ENCODE measurements at places on chromosomes 5 and 9.

DNA sequence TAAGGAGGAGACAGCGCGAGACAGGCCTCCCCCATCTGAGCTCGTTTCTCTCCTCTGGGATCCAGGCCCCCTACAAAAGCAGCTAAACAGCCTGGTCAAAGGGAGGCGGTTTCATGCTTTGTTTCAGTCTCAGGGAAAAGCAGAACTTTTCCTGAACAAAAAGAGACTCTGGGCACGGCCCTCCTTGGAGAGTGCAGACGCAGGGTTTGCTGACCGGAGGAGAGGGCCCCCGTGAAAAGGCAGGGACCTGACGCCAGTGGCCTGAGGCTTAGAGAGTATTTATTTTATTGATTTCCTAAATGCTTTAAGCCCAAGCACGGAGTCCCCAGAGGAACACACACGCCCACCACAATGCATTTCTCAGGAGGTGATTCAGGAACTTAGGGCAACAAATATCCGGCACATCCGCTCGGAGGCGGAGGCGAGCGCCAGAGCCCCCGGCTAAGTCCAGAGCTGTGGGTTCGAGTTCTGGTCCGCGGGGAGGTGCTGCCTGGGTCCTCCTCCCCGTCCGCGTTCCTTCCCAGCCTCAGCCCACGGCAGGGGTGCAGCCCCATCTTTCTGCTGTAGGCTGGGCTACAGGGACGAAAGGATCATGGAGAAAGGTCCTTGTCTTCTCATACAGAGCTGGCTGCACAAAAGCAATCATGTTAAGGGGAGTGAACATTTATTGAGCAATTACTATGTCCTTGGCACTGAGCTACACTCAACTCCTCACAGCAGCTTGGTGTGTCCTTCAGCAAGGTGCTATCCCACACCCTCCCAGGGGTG is 40.0 kb downstream of the PTGES start:
- H3K27me3 ChIP-seq: no peaks in the 10 kb centered on the region
- no peak overlapping the region for H3K4me3 ChIP-seq
- H3K36me3 ChIP-seq: no peaks in the 10 kb centered on the region

DNA sequence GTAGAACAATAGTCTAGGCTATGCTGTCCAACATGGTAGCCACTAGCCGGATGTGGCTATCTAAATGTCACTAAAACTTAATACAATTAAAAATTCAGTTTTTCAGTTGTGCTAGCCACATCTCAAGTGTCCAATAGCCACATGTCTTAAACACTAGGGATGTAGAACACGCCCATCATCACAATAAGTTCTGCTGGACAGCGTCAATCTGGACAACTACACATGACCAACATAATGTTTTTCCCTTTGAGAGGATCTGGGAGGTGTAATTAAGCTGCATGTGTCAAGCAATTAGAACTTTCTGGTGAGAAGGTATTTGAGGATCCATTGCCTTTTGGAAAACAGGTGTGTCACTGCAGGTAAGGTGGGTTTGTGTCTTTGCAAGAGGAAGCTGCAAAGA is 424.6 kb upstream of the WWC1 start:
- no peaks in the 10 kb centered on the region for H3K36me3 ChIP-seq
- no peak overlapping the region for H3K4me3 ChIP-seq

- H3K36me3 ChIP-seq: no peaks in the 10 kb centered on the region
- H3K27me3 ChIP-seq: no peaks in the 10 kb centered on the region
- DNase-seq: no peak
- peaks cover 16% of the 10 kb centered on the region for H3K4me1 ChIP-seq
- H3K4me3 ChIP-seq: peak overlapping the region; percentile 29
Measured at GRCh38 chr5:81751836-81752643, 1.1 kb upstream of the SSBP2 start.

- no peaks in the 10 kb centered on the region for H3K36me3 ChIP-seq
- H3K4me1 ChIP-seq: no peaks in the 10 kb centered on the region
- H3K27ac ChIP-seq: no peak overlapping the region
- no peak overlapping the region for H3K4me3 ChIP-seq
- no peak for DNase-seq
- H3K27me3 ChIP-seq: no peaks in the 10 kb centered on the region
Measured at GRCh38 chr5:127011961-127012644, 18.3 kb downstream of the MARCHF3 start.
